ENCODE measurements at places on chromosomes 6 and 20.

DNA sequence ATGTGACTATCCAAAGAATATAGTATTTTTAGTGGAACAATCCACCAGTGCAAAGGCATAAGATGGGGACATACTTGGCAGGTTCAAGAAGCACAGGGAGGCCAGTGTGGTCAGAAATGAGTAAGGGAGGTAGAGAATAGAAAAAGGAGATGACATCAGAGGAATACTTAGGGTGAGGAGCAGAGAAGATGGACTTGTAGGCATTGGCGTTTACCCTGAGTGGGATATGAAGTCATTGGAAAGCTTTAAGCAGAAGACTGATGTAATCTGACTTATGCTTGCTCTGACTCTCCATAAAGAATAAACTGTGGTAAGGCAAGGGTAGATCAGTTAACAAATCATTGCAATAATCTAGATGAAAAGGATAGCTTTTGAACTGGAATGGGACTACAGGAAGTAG, 228.7 kb downstream of the GJA1 start:
- no peak for DNase-seq

DNA sequence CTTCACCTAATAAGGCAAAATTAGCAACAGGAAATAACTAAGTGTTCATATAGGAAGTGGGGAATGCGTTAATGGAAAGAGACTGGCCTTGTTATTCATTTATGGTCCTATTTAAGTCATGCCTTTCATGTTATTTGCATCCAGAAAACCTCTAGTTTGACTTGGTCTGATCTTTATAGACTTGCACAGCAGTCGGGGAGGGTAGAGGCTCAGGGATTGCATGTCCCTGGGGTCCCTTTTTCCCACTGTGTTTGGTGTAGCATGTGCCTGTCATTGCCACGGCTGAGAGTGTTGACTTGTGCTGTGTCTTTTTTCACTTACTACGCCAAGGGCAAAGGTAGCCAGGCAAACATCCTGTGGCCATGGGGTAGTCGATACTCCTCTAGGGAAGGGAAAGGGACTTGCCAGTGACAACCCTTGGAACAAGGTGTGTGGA, 105.4 kb upstream of the RIN2 start:
- DNase-seq, result no peak

DNA sequence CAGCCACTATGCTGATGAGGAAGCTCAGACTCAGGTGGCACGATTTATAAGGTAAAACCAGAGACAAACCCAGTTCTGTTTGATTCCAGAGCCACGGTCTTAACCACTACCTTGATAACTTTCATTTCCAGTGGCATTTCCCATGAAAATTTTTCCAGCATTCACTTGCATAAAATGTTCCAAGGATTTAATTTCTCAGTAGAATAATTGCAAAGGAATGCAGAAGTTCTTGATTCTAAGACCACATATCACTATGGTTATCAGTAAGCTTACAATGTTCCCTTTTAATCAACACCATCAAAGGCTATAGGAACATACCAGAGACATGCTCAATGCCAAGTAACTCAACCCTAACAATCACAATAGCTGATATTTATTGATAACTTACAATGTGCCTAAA, 306.0 kb upstream of the HS3ST5 start:
- no peak for DNase-seq

GRCh38 chr6:12436683-12437082, 146.5 kb downstream of the EDN1 start:
- DNase-seq, result no peak

DNA sequence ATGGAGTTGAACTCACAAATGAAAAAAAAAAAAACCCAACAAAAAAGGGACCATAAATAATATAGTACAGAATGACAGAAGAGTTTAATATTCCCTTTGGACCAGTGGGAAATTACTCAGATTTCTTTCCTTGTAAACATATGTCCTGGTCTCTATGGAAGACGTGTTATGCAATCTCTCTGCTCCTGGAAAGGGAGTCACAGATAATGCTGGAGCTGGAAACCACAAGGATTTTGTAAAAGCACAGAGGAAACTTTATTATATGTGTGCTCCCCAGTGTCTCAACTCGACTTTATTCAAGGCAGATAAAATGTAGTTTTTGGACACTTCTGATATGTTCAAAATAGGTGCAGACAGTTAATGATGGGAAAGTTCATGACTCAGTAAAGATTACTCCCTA, 88.1 kb upstream of the ZFP64 start:
- DNase-seq, result no peak

DNA sequence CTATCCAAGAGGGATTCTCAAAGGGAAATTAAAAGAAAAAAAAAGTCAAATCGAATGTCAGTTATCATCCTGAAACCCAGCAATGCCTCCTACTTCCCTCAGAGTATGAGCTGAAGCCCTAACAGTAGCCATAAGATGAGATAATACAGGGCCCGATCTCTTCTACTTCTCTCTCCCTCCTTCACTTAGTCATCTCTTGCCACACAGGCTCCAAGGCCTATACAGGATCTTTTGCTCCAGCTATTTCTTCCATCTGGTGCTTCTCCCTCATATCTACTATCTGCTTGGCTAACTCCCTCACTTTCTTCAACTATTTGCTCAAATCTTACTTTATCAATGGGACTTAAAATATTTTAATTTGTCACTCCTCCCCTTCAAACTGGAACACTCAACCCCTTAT, 215.3 kb downstream of the RNGTT start:
- DNase-seq, result no peak

GRCh38 chr6:51369485-51369884, 550.8 kb downstream of the TFAP2B start:
- DNase-seq, result no peak

DNA sequence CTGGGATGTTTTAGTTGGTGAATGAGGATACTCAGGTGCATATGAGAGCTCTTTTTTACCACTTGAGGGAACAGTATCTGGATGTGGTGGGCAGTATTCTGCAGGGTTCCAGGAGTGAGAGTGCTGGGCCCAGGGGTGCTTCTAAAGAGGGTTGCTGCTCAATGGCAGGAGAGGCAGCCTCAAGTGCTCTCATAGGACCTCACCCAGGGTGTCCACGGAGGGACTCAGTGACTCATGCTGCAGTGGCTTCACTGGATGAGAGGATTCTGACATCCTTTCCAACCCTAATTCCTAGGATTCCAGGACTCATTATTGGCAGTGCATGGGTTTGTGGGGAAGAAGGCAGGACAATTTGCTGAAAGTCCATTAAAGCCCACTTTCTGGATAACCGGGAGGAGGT, 176.6 kb upstream of the FERMT1 start:
- DNase-seq, result no peak

DNA sequence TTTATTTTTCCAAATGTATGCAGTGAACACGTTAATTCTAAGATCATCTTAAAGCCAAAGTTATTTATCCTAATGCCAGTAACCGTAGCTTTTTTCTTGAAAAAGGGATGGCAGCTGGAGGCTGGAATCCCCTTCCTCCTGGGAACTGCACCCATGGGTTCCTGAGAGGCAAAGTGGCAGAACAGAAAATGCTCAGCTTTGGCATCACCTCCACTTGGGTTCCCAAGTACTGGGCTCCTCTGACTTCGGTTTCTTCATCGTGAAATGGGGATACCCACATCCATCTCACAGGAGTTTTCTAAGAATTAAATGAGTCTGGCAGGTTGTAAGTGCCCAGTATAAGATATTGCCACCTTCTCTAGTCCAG, 6.2 kb upstream of the DDX43 start:
- no peak for DNase-seq

GRCh38 chr20:61860260-61860987, 205.3 kb downstream of the TAF4 start:
- no peak for DNase-seq

DNA sequence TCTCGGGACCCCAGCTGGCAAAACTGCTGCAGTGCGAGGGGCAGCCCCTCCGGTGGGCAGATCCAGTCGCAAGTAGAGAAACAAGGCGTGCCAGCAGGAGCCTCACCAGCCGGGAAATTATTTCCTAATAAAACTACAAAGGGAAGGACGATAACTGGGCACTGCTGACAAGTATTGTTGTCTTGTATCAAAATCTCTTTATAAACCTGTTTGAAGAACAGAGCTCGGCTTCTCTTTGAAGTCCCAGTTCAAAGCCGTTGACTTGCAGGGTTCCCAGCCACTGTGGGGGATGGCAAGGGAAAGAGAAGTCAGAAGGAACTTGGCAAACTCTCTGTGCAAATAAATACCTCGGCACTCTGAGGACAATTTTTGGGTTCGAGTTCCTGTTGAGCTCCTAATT, 504.5 kb downstream of the CD83 start:
- DNase-seq, result no peak

- DNase-seq, result no peak
These were observed 55.1 kb downstream of the JAG1 start for GRCh38 chr20:10618611-10619245.

DNA sequence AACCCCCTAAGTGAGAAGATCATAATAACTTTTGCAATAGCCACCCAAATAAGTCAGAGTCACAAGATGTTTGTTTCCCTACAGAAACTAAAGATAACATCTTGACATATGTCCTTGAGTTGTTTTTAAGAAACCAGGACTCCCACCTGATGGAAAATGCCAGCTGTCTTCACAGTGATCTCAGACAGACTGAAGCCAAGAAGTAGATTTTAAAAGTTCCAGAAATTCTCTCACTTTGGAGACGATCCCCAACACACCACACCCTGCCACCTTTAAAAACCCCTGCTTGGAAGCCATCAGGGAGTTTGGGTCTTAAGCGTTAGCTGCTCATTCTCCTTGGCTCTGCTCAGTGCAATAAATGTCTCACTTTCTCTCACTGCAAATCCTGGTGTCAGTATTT, 63.0 kb downstream of the GPR6 start:
- no peak for DNase-seq

DNA sequence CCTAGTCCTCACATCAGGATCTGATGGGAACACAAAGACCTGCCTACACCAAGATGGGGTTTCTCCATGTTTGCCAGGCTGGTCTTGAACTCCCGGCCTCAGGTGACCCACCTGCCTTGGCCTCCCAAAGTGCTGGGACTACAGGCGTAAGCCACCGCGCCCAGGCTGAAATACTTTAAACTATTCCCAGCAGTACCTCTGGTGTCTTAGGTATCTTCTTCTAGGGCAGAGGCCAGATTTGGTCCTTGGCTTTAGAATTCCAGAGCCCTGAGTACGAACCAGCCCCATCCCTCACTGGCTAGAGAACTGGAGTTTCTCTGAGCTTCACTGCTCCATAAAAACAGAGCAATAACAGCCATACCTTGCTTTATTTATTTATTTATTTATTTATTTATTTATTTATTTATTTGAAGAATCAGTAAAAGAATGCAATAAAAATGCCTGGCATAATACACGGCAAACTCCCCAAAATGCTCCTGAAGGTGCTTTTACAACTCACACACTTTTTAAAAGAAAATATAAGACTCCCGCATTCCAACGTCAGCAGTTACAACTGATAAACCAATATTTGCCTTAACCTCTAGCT, 312.1 kb downstream of the TFAP2C start:
- DNase-seq, result no peak

DNA sequence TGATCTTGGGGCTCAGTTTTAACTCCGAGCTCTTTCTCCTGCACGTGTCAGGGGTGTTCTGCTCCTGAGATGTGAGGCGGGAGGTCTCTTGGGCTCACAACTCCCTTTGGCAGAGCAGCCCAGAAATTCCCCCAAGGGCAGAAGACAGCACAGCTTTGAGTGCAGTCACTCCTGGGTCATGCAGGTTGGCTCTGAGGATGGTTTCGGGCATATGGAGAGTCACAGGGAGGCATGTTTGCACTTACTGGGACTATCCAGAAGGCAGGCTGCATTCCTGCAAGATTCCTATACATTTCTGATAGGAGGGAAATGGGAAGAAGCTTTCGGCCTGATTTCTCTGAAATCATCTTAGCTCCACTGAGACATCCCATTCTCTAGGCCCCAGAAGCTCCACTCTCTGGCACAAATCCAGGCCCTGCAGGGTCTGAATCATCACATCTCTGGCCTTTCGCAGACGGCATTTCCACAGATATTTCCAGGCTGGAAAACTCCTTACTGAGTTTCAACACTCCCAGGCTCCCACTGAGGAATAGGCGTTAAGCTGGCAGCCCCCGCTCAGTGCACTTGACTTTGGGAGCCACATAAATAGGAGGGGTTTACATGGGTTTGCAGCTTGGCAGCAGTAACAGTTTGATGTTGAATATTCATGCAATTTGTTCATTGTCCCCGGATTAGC, 39.7 kb downstream of the AGPAT4 start:
- DNase-seq, result no peak

DNA sequence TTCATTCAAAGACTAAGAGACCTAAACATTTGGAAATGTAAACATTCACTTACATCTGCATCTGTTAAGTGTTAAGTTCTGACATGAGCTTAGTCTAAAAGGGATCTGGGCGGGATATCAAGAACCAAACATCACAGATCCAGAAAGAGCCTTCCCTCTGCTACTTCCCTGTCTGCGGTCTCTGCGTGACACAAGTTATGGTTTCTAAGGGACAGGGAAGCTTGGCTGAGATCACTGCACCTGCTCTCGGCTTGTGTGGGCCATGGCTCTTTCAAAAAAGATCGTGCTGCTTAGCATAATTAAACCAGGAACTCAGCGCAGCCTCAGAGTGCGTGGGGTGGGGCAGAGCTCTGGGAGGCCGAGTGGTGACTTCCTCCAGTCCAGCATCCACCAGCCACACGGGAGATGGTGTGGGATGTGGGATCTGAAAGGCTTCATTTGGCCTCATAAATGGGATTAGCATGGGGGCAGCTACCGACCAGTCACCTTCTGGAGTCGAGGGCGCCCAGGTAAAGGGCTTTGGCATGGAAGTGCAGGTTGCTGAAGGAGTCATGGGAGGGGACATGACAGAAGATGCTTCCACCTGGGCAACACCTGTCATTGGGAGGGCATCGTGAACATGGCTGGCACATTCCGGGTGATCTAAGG, 16.7 kb upstream of the RAMACL start:
- DNase-seq, result no peak

- no peak for DNase-seq
These were observed 232.9 kb downstream of the SAMD5 start for GRCh38 chr6:147741389-147741788.

GRCh38 chr6:32216285-32216684, 7.6 kb downstream of the NOTCH4 start:
- DNase-seq, result no peak

DNA sequence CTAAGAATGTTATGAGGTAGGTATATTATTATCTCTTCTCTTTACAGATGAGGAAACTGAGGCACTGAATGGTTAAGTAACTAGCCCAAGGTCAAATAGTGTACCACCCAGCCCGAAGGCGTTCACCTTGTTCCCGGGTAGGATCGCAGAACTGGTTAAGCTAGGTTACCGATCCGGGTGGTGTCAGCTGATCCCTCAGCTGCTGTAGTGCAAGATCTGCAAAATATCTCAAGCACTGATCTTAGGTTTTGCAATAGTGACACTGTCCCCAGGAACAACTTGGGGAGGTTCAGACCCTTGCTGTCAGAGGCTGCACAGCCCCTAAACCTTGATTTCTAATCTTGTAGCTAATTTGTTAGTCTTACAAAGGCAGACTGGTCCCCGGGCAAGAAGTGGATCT, 28.1 kb downstream of the SLC52A3 start:
- DNase-seq, result no peak

DNA sequence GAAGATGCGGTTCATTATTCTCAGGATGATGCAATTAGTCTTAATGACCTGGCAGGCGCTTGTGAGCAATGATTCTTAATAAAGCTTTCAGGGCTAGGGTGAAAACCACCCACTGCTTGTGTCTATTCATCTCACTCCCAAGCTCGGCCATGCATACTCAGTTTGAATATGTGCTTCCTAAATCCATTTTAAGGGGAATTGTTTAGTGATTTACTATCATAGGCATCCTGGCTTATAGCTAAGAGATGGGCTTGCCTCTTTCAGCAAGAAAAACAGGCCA, 141.1 kb upstream of the SLC24A3 start:
- peak; percentile 14 for DNase-seq

GRCh38 chr6:75094614-75095200, 111.1 kb downstream of the COL12A1 start:
- DNase-seq, result no peak

All from NCI-H1417 (cell line).